ENCODE measurements at places on chromosomes 1 and 21.

DNA sequence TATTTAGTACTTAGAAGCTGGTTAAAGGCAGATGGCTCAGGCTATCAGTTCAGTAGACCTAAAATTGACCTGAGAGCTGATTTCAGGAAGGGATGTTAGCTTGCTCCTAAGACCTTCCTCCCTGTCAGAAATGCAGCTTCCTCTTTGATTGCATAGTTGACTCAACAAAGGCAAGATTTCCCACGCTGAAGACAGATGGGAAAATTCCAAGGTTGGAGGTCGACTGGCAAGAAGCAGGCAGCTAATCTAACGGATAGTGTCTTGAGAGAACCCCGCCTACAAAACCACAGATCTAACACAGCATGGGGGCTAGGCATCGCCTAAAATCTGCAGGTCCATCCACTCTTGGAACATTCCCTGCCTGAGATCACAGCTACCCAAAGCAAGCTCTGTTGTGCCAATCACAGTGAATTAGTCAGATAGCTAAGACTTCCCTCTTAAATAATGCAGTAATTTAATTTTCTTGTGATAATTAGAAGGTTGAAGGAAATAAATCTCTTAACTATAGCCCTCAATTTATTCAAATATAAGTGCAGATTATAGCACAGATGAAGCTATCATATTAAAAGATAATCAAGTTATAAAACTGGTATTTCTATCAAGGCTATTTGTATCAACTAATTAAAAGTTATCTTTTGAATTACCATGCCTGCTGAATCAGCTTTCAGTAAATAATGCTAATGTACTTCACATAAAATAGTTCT lies 357.8 kb upstream of the SGIP1 start:
- no peak for DNase-seq

GRCh38 chr1:8137481-8138244 lies 111.6 kb upstream of the ERRFI1 start:
- DNase-seq = peak; percentile 96

- DNase-seq = no peak
These were observed 5.1 kb downstream of the IFI16 start for GRCh38 chr1:159014851-159015250.

DNA sequence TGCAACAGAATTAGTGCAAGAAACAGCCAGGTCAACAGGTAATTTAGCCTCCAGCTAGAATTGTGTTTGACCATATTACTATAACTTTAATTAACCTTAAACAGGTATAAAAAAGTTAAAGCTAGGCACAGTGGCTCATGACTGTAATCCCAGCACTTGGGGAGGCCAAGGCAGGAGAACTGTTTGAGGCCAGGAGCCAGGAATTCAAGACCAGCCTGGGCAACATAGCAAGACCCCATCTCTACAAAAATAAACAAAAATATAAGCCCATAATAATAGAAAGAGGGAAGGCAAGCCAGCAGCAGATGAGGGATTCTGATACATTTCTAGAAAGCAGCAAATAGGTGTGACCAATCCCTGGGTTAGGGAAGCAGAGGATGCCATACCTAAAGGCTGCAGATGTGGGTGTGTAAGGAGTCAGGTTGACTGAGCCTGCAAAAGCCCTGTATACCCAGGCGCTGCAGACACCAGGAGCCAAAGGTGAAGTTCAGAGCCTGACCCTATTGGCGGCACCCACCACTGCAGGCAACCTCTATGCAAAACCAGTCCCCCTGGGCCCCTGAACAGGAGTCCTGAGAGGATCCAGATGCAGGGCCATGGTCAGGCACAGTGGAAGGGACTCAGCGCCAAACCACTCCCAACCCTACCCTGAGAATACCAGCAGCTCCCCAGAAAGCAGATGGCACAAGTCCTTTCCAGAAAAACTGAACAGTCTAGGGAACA lies 19.3 kb upstream of the LSS start:
- no peak for DNase-seq

DNA sequence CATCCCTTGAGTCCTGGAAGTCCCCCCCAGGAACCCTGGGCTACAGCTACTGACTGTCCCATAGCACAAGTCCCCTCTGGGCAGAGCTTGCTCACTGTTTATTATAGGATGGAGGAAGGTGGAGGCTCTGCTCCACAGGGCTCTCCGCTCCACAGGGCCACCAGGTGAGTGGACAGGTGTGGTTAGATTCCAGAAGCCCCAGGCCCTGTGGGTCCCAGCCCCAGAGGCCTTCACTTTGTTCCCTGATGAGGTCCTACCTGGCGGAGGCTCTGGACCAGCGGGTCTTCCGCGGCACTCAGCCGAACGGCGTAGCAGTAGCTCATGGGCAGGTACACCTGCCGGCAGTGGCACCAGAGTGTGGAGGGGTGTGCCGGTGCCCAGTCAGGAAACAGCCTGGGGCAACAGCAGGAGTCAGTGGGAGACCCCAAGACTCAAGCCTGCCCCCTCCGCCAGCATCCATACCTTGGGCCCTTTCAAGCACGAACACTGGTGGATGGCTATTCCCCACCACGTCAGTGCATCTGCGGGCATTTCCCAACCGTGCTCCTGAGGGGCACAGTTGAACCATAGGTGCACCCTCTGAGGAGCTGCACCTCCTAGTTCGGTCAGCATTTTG lies 12.3 kb downstream of the LSS start:
- DNase-seq = no peak

GRCh38 chr21:41865002-41865777 lies 14.0 kb downstream of the PRDM15 start:
- no peak for DNase-seq

DNA sequence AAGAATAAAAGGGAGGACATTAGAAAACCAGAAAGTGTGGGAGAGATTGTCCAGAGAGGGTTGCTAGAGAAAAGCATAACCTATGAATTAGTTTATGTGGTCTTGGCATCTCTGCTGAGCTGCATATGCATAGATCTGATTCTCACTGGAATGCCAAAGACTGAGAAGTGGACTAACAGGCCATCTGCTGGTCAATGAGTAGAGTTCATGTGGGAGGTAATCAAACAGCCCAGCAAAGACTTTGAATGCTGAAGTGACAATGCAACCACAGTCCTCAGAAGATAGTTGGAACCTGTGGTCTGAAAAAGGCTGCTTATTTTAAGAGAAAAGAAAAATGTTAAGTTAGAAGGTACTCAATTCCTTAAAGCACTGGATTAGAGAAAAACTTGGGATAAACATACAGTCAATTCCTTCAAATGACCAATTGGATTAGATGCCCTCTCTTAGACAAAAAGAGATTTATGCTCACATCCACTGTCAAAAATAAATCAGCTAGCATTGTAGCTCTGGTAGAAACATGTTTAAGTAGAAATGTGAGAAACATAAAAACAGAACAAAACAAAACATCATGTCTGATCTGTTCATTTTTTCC lies 382.8 kb downstream of the AMY1C start:
- DNase-seq = peak; percentile 1

GRCh38 chr21:39080366-39080765 lies 102.9 kb downstream of the PSMG1 start:
- DNase-seq = no peak

DNA sequence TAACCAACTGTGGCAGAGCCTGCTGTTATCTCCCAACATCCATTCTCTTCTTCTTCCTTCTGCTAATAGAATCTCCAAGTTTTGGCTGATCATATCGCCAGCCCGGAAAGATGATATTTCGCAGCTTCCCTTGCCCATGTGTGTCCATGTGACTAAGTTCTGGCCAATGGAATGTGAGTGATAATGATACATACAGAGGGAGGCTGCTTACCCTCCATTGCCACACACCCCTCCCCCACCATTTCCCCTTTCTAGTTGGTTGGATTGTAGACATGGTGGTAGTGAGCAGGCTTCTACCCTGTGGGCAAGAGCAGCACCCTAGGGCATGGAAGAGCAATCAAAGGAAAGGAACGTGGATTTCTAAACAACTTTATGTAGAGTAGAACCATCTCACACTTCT lies 48.8 kb downstream of the SLC9C2 start:
- DNase-seq = no peak

DNA sequence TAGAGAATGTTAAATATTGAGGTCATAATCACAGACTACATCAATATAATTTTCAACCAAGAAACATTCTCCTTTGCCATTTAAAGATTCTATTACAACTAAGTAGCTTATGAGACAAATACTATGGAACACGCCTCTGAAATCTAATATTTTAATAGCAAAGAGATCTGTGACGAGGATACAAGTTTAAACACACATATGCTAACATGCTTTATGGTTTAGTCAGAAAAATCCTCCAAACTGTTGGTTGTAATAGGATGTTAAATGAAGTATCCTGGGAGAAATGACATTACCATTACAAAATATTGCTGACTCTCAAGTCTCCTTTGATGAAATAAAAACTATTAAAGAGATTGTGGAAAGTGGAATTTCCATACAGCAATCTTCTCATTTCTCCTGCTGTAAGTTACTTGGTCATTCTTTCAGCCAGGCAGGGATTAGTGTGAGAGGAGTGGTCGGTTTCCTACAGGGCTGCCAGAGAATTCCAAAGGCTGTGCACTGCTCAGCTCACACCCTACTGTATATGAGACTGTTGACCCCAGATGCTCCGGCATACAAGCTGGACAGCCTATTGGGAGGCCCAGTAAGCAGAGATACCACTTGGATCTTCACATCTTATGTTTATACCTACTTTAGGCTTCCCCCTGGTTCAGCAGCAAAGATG lies 26.6 kb downstream of the SCYL3 start:
- DNase-seq = no peak

GRCh38 chr21:43812139-43812821 lies 22.9 kb downstream of the RRP1 start:
- DNase-seq = no peak

- DNase-seq = no peak
These were observed 41.9 kb downstream of the CTNNBIP1 start for GRCh38 chr1:9868244-9868590.

GRCh38 chr1:3673381-3674099 lies 21.2 kb downstream of the TP73 start:
- DNase-seq = no peak

DNA sequence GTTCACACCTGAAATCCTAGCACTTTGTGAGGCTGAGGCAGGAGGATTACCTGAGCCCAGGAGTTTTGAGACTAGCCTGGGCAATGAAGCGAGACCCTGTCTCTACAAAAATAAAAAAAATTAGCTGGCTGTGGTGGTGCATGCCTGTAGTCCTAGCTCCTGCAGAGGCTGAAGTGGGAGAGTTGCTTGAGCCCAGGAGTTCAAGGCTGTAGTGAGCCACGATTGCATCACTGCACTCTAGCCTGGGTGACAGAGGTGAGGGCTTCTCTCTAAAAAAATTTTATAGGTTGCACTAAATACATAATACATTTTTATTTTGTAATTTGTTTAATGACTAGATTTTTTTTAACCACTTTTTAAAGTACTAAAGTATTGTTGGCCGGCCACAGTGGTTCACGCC lies 6.1 kb downstream of the PARK7 start:
- DNase-seq = no peak

DNA sequence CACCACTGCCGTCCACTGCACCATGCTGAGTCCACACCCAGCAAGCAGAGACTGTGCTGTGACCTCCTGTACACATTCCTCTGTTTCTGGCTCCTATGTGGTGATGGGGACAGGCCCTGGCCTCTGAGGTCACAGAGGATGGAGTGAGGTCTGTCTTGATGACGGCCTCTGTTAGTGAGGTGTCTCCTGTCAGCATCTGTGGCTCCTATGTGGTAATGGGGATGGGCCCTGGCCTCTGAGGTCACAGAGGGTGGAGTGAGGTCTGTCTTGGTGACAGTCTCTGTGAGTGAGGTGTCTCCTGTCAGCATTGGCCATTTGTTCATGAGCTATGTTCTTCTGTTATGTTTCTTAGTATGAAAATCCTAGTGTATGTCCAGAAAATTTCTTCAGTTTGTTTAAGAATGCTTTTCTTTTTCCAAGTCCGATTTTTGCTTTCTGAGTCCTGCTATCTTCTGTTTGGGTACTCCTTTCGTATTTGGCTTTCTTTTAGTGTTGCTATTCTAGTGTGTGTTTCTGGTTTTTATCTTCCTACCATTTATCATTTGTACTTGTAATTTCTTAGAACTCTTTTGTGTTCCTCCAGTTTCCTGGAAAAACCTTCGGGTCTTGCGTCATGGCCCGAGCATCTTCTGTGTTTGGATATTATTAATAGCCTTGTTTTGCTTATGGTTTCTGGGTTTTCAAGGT lies 13.4 kb downstream of the SNAP47 start:
- DNase-seq = no peak

GRCh38 chr1:34842073-34842472 lies 17.5 kb downstream of the SMIM12 start:
- DNase-seq = no peak

GRCh38 chr1:24904731-24905354 lies 25.2 kb downstream of the RUNX3 start:
- no peak for DNase-seq

- no peak for DNase-seq
These were observed 937 bp downstream of the CD48 start for GRCh38 chr1:160710517-160711252.

- DNase-seq = no peak
These were observed 11.4 kb upstream of the TSNAX start for GRCh38 chr1:231517076-231517475.

DNA sequence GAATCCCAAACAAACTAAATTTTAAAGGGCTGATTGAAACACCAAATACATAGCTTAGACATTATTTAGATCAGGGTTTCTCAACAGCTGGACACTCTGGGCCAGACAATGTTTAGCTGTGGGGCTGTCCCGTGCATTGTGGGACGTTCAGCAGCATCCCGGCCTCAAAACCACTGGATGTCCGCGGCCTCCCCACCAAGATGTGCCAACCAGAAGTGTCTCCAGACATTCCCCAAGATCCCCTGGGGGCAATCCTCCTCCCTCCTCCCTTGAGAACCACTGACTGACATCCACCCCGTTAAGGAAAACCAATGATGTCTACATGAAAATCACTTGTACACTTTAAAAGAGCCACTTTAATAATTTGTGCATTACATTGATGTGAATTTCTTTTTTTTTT lies 38.4 kb downstream of the CLSTN1 start:
- no peak for DNase-seq

- no peak for DNase-seq
These were observed 310.4 kb downstream of the RRAGC start for GRCh38 chr1:38549191-38549590.

GRCh38 chr1:212819726-212820125 lies 27.7 kb downstream of the SPATA45 start:
- no peak for DNase-seq

DNA sequence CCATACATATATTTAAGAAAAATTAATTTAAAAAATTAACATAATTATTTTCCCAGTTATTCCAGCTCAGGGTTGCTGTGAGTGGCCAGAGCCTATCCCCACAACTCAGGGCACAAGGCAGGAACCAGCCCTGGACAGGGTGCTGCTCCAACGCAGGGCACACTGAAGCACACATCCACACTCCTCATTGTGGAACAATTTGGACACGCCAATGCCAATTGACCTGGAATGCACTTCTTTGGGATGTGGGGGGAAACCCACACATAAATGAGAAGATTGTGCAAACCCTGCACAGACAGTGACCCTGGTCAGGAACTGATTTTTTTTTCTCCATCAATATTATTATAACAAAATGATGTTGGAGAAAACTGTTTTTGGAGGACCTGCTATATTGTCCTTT lies 23.4 kb downstream of the SAMSN1 start:
- no peak for DNase-seq
